Pons (tissue), 1 donor: ENCODE measurements at places on chromosomes 6 and 20.
A peak's percentile ranks its signal among the peaks of the same experiment; 100 is the strongest.

- DNase-seq, result no peak
Observed at GRCh38 chr20:40865095-40865494, 163.5 kb upstream of the TOP1 start.

DNA sequence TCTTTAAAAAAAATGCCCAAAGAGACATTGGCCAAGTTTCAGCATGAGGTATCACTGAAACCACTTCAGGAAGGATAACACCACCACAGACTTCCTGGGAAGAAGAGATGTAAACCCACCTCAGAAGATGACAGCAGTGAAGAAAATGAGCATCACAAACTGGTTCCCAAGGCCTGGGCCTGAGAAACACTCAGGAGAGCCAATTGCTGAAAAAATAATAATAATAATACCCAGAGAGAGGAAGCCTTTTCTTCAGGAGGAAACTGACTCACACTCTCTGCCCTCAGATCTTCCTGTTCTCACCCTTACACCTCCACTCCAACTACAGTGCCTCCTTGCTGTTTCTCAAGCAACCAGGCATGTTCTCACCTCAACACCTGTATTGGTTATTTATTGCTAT lies 68.1 kb upstream of the MAFB start:
- no peak for DNase-seq

- DNase-seq, result no peak
Observed at GRCh38 chr6:119116712-119117281, 38.3 kb upstream of the FAM184A start.

- peak; percentile 14 for DNase-seq
Observed at GRCh38 chr6:29749308-29749662, 26.1 kb downstream of the HLA-F start.

DNA sequence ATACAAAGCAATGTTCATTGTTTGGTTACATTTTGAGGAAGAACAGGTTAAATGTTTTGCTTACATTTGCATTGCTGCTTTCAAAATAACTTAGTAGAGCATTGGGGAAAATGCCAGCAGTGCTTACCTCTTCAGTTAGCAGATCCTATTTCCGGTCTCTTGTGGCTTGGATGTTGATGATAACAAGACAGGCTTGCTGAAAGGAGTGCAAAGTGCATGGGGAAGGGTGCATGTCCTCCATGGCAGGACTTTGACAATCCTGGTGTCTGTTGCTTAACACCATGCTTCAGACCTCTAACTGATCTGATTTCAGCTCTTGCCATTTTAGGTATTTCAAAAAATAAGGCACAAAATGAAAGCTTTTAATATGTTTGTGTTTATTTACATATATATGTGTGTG lies 21.1 kb downstream of the TPD52L1 start:
- no peak for DNase-seq

GRCh38 chr6:110728501-110728900 lies 86.8 kb downstream of the CDK19 start:
- no peak for DNase-seq

- DNase-seq, result no peak
Observed at GRCh38 chr6:148495029-148495428, 152.4 kb downstream of the SASH1 start.

- DNase-seq, result no peak
Observed at GRCh38 chr6:11258260-11259237, 26.1 kb upstream of the NEDD9 start.

- no peak for DNase-seq
Observed at GRCh38 chr6:116074732-116075390, 14.2 kb upstream of the FRK start.

GRCh38 chr6:124285146-124285545 lies 481.5 kb downstream of the NKAIN2 start:
- DNase-seq, result no peak

GRCh38 chr6:9458424-9458823 lies 956.5 kb downstream of the TFAP2A start:
- DNase-seq, result no peak

DNA sequence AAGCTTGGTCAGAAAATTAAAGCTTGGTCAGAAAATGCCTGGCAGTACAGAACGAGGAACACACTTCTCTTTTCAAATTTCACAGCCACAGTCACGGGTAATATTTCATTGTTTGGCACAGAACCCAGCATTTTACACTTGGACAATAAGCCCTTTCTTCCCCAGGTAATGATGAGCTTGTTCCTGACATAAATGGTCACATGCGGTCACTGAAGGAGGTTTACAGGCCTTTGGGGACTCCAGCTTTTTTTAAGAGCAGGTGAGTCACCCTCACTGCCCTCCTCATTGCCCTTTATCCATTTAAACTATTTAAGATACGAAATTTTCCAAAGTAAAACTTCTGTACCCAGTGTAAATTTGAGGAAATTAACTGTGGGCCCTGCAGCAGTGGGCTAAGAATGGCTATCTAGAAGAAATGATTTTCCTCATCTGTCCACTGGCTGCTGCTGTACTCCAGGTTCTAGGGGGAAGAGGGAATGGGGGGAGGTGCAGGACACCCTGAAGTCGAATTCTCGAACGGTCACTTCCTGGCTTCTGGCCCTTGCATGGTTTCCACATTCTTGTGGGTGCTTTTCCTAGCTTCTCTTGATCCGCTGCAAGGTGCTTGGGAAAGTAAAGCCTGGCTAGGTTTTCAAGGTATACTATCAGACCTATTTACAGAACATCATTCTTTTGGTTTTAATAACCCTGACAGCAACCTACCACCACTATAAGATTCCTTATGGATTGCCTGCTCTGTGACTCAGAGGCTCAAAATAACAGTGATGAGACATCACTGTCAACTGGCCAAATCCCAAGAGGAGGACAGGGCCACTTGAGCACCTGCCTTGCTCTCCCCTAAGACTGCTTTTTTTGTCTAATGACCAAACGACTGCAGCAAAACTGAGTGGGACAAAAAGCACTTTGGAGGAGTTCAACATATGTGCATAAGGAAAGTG lies 75.8 kb downstream of the PREP start:
- no peak for DNase-seq

GRCh38 chr20:14612391-14612790 lies 275.0 kb upstream of the FLRT3 start:
- no peak for DNase-seq

DNA sequence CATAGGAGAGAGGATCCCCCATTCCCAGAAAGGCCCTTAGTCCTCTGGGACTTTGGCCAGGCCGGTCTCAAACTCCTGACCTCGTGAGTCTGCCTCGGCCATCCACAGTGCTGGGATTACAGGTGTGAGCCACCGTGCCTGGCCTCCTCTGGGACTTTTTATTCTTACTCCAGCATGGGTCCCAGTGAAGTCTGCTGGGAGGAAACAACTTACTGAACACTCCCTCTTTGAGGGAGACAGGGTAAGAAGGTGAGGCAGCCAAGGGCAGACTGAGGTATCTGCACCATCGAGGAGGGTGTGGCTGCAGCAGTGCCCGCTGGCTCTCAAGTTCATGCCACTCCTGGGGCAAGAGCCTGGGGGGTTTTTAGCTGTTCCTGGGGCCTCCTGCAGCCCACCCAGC lies 2.4 kb downstream of the BAK1 start:
- no peak for DNase-seq

DNA sequence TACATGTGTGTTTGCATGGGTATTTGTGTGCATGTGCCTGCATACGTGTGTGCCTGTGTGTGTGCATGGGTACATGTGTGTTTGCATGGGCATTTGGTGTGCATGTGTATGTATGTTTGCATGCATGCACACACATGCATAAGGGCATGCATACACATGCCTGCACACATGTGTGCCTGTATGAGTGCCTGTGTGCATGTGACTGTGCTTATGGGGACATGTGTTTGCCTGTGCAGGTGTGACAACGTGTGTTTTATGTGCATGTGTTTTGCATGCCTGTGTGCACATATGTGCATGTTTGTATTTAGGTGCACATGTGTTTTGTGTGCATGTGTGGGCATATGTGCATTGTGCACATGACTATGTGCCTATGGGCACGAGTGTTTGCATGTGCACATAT lies 165.7 kb downstream of the ERMARD start:
- no peak for DNase-seq

DNA sequence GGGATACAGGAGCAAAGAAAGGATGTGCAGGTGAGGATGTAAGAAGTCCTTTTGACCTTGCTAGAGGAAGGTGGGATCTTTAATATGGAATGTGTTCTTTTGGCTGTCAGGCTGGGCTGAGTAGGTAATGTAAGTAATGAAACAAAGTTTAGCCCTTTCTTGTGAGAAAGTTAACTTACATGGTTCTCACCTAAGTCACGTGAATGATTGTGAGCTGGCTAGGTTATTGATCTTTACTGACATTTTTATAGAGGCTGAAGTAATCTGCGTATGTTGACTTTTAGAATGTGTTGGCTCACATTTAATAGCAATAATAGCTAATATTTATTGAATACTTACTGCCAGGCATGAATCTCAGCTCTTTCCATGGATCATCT lies 2.6 kb downstream of the TOP1 start:
- DNase-seq, result no peak

- DNase-seq, result no peak
Observed at GRCh38 chr6:71034563-71035345, 77.9 kb upstream of the B3GAT2 start.

- peak; percentile 32 for DNase-seq
Observed at GRCh38 chr6:110233770-110234374, 53.6 kb downstream of the CDC40 start.

DNA sequence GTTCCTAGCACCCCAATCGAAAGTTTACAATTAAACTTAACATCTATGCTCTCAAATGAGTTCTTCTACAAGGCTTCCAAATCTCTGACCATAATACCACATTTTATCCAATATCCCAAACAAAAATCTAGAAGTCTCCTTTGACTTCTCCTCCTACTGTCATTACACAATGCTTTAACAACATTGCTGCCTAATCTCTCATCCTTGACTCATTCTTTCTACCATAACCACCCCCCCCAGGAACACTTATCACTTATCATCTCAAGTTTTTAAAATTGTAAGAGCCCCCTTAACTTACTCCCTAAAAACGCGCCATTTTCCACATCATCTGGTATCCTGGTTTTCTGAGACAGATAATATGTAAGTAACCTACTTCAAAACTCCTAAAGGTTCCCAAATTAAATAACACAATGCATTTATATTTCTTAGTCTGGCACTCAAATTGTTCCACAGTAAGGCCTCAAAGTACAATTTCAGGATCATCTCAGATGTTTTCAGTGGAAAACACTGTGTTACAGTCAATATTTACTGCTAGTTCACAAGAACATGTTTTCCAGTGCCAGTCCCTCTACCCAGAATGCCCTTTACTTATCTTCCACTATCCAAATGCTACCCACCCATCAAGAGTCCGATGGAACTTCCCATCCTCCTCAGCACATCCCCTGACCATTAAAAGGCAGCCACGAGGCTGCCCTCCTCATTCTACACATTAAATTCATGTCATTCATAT lies 308.2 kb upstream of the THEMIS start:
- DNase-seq, result no peak

GRCh38 chr6:13428583-13429405 lies 58.6 kb downstream of the GFOD1 start:
- DNase-seq, result no peak

- DNase-seq, result no peak
Observed at GRCh38 chr6:161128680-161129196, 137.2 kb downstream of the MAP3K4 start.

- no peak for DNase-seq
Observed at GRCh38 chr20:57158474-57158873, 108.0 kb downstream of the BMP7 start.

DNA sequence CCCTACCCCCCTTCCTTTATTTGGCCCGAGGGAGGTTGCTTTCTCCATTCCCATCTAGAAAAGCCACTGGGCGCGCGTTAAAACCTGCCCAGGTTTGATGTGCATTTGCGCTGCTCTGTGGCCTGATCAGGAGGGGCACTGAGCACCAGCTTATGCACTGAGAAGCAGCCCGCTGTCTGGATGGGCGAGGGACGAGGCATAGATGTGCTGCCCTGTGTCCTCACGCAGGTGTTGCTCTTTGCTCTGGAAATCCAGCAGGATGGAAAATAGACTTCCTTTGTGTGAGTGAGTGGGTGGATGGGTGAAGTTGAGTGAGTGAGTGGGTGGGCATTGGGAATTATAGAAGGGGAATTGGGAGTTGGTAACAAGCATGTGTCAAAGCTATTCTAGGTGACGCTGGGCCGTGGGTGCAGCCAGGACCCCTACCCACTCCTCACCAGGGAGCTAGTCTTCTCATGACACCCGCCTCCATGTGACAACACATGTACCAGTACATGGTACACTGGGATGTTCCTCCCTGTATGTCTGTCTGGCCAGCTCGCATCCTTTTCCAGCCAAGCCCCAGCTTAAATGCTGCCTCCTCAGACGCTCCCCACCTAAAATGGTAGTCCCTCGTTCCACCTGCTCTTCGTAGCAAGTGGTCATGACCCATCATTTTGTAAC lies 162.6 kb downstream of the DTNBP1 start:
- no peak for DNase-seq

- no peak for DNase-seq
Observed at GRCh38 chr6:106149472-106150069, 63.4 kb downstream of the PRDM1 start.

GRCh38 chr6:90502866-90503407 lies 83.9 kb downstream of the MAP3K7 start:
- no peak for DNase-seq
